NCI-H2227 treated with DMSO at 0.1 percent for 48 hours (cell line): ENCODE measurements at places on chromosomes 12 and 14.

GRCh38 chr14:84144166-84144565 is 1385.8 kb upstream of the FLRT2 start:
- DNase-seq = no peak

GRCh38 chr12:61993734-61994345 is 266.4 kb upstream of the USP15 start:
- no peak for DNase-seq

- DNase-seq = no peak
These were observed 7.9 kb upstream of the GPRC5A start for GRCh38 chr12:12883369-12884001.

DNA sequence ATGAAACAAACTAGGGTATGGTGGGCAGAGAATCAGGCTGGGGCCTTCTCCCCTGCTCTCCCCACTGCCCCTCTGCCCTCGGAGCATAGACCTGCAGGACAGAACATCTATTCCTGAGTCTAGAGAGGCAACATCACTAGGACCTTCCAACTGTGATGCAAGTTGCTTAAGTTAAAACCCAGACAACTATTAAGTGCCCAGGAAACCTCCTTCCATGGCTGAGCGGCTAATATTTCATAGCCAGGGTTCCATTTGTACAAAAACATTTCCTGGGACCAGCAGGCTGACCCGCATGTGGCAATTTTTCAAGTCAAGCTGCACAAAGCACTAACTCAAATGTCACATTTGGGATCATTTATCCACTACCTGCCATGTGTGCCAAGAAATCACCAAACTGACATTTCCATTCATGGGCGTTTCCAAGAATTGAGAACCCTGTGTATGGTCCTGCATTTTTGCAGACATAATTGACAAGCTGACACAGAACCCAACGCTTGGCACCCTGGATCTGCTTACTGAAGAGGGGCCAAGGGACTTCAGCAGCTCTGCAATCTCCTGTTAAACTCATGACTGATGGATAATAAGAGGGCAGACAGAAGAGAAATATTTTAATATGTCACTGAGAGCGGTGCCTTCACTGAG is 32.7 kb downstream of the NT5DC3 start:
- DNase-seq = no peak

GRCh38 chr12:32535288-32535999 is 136.1 kb downstream of the FGD4 start:
- peak; percentile 26 for DNase-seq

DNA sequence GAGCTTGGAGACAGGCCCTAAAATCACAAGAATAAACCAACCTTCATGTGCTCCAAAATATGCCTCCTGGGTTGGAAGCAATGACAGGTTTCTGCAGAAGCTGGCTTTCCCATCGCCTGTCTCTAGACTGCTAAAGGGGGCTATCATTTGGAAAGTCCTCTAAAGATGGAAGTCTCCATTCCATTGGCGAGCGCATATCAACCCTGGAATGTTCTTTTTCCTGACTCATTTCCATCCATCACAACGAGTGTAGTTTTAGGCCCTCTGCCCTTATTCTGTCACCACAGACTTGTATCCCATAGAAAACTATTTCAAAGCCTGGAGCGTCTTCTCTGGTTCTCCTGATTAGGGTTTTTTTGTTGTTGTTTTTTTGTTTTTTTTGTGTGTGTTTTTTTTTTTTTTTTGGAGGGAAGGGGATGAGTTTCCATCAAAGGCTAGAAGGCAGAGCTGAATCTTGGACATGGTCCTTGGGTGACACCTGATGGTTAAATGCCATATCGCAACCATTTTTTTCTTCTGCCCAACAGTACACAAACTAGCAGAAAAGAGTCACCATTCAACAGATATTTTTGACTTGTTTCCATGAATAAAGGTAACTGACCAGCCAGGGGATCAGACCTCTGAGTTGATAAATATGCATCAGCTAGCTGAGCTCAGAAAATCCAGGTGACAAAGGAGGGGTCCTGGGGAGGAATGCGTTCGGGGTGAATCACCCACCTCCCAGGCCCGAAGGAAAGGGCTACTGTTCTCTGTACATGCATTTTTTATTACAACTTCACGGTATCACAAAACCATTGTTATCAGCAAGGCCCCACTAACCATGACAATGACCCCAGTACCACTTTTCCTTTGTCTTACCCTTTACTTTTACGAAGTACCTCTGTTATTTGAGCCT is 40.5 kb downstream of the KCNA5 start:
- peak; percentile 47 for DNase-seq
